Stomach (tissue), 19 donors: ENCODE measurements at places on chromosomes 11 and 22. TPM values are rescaled to one million over a fixed set of nuclear protein-coding genes. Genes with fewer than 3 reads are reported as not detected.

DCHS1 gene
- total RNA-seq: 9.9 TPM

CCDC15 gene
- 1.8 TPM for total RNA-seq

MYO18B gene
- total RNA-seq: 0.58 TPM

PPFIBP2 gene
- total RNA-seq: 153 TPM

GLB1L2 gene
- total RNA-seq: 5.9 TPM

TUB gene
- 4.5 TPM for total RNA-seq

SMIM35 gene
- not detected for total RNA-seq

SLC25A18 gene
- 1.2 TPM for total RNA-seq

CSRP3 gene
- not detected for total RNA-seq

GRIK4 gene
- not detected for total RNA-seq

ACR gene
- not detected for total RNA-seq

MUC6 gene
- 76.0 TPM for total RNA-seq

YDJC gene
- 41.1 TPM for total RNA-seq

CDC42BPG gene
- 58.9 TPM for total RNA-seq

MS4A4A gene
- not detected for total RNA-seq

TRPC6 gene
- total RNA-seq: 2.9 TPM

FAM83F gene
- 17.4 TPM for total RNA-seq

MIOX gene
- not detected for total RNA-seq

CHST1 gene
- not detected for total RNA-seq

CCDC188 gene
- total RNA-seq: not detected

CALCA gene
- not detected for total RNA-seq

DRD4 gene
- not detected for total RNA-seq

NCR3LG1 gene
- 4.1 TPM for total RNA-seq

POTEH gene
- total RNA-seq: not detected

OR51B5 gene
- total RNA-seq: not detected

YIF1A gene
- total RNA-seq: 11.6 TPM

SCGB2A2 gene
- total RNA-seq: not detected

TRIM51 gene
- total RNA-seq: not detected

OR4D5 gene
- not detected for total RNA-seq

TUG1 gene
- total RNA-seq: 88.8 TPM

OR5J2 gene
- total RNA-seq: not detected

ALG12 gene
- 2.3 TPM for total RNA-seq

DBX1 gene
- not detected for total RNA-seq

OR5A1 gene
- total RNA-seq: not detected

COMMD9 gene
- 2.9 TPM for total RNA-seq

DGCR6 gene
- total RNA-seq: 4.2 TPM

OR51I1 gene
- total RNA-seq: not detected

LRRC4C gene
- total RNA-seq: 0.58 TPM
